Thyroid gland (tissue), 4 donors: ENCODE measurements at places on chromosomes 13 and 19.

- no peak overlapping the region for H3K27ac ChIP-seq
- no peaks in the 10 kb centered on the region for H3K36me3 ChIP-seq
- DNase-seq: no peak
- peaks cover 15% of the 10 kb centered on the region for H3K4me1 ChIP-seq
- H3K4me3 ChIP-seq: no peak overlapping the region
Measured at GRCh38 chr13:95642999-95643398, 1.5 kb downstream of the DZIP1 start.

DNA sequence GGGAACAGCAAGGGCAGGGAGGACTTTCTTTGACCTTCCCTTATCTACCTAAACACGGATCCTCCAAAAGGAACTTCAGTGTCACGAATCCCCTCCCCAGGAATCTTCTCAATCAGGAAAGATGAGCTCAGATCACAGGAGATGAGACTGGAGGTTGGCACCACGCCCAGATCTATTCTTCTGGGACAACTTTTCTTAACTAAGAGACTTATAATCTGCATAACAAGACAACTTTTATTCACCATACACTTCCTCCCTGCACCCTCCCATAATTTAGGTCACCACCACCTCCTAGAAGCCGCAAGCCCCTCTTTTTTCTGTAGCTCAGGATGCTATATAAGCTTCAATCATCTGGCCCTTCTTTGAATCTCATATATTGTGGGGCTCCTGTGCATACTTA lies 19.2 kb upstream of the AKT2 start:
- H3K4me3 ChIP-seq: no peak overlapping the region
- no peak overlapping the region for H3K27ac ChIP-seq
- H3K4me1 ChIP-seq: no peaks in the 10 kb centered on the region
- no peaks in the 10 kb centered on the region for H3K27me3 ChIP-seq

- H3K27me3 ChIP-seq: no peaks in the 10 kb centered on the region
- H3K4me1 ChIP-seq: no peaks in the 10 kb centered on the region
- no peaks in the 10 kb centered on the region for H3K36me3 ChIP-seq
- H3K4me3 ChIP-seq: no peak overlapping the region
- DNase-seq: no peak
- no peak overlapping the region for H3K27ac ChIP-seq
Measured at GRCh38 chr13:107585469-107586180, 629.7 kb downstream of the LIG4 start.

DNA sequence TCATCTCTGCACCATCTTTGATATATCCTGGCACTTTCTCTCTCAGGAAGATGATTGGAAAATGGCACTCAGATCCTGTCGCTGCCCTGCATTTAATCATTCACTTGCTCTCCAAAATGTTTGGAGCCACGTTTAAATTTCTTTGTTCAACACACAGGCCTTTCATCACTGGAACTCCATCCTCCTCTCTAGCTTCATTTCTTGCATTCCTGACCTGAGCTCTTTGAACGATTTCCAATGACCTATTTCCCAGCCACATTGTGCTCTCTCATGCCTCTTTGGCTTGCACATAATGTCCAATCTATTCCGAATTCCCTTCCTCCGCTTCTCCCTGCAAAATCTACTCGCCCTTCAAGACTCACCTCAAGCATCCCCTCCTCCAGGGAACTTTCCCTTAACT lies 287.4 kb upstream of the NBEA start:
- peak; percentile 10 for DNase-seq
- H3K27me3 ChIP-seq: no peaks in the 10 kb centered on the region
- no peaks in the 10 kb centered on the region for H3K36me3 ChIP-seq
- no peak overlapping the region for H3K4me3 ChIP-seq
- peaks cover 4% of the 10 kb centered on the region for H3K4me1 ChIP-seq

DNA sequence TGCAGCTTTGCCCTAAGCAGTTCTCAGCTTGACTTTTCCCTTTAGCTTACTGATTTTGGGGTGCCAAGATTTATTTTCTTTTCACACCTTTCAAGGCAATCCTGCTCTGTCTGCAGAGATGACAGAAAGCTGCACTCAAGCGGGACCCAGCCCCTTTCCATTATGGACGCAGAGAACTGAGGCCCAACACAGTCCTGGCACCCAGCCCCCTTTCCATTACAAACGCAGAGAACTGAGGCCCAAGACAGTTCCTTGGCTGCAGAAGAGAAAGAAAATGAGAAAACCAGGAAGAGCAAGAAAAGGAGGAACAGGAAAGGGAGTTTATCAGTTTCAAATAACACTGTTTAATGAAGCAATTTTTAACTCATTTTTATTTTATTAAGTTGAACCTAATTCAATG lies 36.8 kb upstream of the ATP11A start:
- H3K4me1 ChIP-seq: peaks cover 13% of the 10 kb centered on the region
- H3K36me3 ChIP-seq: no peaks in the 10 kb centered on the region
- H3K27ac ChIP-seq: no peak overlapping the region
